ENCODE measurements at places on chromosomes 16 and 17.

DNA sequence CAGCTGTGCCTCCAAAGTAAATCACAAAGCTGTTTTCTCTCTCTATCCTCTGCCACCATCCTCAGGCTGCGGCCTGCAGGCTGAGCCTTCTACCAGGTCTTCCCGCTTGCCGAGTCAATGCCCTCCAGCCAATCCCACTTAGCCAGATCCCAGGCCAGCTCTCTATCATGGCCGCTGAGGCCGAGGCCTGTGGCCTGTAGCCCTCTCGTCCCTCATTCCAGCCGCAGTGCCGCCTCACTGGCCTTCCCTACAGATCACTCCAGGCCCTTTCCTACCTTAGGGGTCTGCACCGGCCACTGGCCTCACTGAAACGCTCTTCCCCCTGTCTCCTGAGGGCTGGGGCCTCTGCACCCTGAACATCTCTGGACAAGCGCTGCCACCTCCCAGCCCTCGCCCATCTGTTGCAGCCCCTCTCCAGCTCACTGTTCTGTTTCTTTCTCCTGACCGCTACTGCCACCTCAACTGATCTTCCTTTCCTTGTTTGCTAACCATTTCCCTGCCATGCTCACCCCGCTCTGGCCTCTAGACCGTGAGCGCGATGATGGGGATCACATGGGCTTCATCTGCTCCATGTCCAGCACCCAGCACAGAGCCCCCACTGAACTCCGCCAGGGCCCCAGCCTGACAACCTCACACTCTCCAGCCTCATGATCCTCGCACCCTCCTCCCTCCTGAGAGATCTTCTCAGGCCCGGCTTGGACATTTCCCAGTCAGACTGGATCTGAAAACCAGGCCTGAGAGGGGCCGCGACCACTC is 8.5 kb downstream of the KNOP1 start:
- peaks cover 21% of the 10 kb centered on the region for H3K36me3 ChIP-seq
- no peak for DNase-seq
- H3K27me3 ChIP-seq = no peaks in the 10 kb centered on the region
- H3K27ac ChIP-seq = no peak overlapping the region
- no peak overlapping the region for H3K4me3 ChIP-seq

DNA sequence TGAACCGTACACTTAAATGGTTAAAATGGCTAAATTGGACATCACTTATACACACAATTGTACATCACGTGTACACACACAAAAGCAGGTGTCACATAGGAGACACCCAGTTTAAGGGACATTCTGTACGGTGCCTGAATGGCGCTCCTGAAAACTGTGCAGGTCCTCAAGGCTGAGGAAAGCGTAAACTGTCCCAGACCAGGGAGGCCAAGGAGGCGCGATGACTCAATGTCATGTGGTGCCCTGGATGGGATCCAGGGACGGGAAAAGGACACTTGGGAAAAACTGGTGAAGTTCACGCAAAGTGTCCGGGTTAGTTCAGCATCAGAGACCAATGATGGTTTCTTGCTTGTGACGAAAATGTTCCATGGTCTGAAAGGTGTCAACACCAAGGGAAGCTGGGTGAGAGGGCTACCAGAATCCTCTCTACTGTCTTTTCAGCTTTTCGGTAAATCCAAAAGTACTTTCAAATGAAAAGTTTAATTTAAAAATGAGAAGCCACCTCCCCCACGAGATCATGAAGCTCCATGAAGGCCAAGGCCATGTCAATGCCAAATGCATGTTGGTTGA is 112.2 kb downstream of the CMIP start:
- H3K36me3 ChIP-seq = no peaks in the 10 kb centered on the region
- no peak overlapping the region for H3K4me3 ChIP-seq
- H3K4me1 ChIP-seq = peaks cover 5% of the 10 kb centered on the region
- no peaks in the 10 kb centered on the region for H3K27me3 ChIP-seq
- H3K27ac ChIP-seq = no peak overlapping the region
- no peak for DNase-seq

GRCh38 chr17:31538080-31538762 is 146.7 kb downstream of the RAB11FIP4 start:
- H3K4me1 ChIP-seq = peaks cover 11% of the 10 kb centered on the region
- DNase-seq = no peak
- no peaks in the 10 kb centered on the region for H3K27me3 ChIP-seq
- H3K4me3 ChIP-seq = no peak overlapping the region
- H3K36me3 ChIP-seq = no peaks in the 10 kb centered on the region

DNA sequence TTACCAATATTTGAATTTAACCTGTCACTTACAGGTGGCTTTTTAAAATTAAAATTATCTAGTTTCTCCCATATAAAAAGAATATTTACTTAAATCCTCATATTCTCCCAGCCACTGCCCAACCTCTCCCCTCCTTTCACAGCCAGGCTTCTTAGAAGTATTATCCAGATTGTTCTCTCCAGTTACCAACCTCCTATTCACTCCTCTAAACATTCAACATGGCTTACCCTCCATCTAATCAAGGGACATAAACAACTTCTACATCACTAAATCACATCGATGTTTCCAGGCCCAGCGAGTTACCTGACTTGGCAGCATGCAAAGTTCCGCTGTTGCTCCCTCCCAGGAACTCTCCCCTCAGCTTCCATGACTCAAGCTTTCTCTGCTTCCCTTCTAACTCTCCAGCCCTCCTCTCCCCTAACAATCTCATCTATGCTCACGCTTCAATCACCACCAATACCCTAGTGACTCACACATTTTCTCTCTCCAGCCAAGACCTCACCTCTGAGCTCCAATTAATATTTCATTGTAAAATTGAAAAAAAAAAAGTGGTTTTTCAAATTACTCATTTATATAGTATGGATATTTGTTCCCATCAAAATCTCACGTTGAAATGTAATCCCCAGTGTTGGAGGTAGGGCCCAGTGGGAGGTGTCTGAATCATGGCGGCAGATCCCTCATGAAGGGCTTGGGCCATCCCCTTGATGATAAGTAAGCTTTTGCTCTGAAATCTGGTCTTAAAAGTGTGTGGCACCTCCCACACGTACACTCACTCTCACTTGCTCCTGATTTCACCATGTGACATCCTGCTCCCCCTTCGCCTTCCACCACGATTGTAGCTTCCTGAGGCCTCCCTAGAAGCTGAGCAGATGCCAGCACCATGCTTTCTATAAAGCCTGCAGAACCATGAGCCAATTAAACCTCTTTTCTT is 88.5 kb downstream of the HELZ start:
- H3K4me1 ChIP-seq = no peaks in the 10 kb centered on the region
- no peak for DNase-seq
- no peaks in the 10 kb centered on the region for H3K27me3 ChIP-seq
- no peak overlapping the region for H3K4me3 ChIP-seq

DNA sequence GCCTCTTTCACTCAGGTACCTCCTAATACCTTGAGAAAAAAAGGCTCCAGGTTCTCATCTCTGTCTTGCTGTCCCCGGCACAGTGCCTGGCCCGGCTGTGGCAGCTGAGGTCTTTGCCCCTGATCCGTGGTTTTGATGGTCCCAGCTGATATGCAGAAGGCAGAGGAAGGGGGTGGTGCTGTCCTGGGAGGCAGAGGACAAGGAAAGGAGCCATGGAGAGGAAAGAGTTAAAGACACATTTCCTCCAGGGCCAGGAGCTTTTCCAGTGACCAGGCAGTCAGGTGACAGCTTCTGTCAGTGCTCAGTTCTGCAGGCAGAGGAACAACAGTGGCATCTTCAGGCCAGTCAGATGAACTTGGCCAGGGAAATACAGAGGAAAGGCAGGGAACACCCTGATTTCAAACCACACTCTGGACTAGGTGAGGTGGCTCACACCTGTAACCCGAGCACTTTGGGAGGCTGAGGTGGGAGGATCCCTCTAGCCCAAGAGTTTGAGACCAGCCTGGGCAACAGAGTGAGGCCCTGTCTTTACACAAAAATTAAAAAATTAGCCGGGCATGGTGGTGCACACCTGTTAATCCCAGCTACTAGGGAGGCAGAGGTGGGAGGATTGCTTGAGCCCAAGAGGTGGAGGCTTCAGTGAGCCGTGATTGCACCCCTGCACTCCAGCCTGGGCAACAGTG is 3.3 kb upstream of the COG1 start:
- DNase-seq = no peak
- H3K4me1 ChIP-seq = peaks cover 4% of the 10 kb centered on the region
- no peaks in the 10 kb centered on the region for H3K36me3 ChIP-seq
- no peak overlapping the region for H3K27ac ChIP-seq
- no peaks in the 10 kb centered on the region for H3K27me3 ChIP-seq

DNA sequence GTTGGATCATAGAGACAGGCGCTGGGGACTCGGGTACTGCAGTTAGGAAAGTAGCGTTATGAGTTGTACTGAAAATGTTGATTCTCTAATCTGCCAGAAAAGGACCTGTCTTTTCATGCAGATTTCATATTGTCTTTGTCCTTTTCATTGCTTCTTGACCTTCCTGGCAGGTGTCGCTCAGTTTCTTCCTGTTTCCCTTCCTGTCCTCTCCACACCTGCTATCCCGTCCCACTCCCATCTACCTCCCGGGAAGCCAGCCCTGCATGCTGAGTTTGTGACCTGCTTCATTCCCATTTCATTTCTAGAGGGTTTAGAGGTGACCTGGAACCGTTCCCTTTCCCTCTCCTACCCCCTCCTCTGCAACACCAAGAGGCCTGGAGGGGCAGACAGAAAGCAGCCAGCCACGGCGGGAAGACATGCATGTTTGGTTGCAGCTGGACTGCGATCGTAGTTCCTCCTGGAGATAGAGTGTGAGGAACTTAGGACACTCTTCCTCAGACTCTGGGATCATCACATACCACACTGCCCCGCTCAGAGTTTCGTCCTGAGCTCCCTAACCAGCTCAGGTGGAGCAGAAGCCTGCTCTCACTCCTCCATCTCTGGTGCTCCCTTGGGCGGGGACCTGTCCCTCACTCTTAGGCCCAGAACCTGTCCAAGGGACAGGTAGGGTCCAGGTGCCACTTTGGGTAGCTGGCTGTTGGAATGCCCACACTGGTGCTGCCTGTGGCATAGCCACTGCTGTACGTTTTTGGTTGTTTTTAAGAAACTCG is 23.9 kb upstream of the ARHGAP23 start:
- no peak overlapping the region for H3K4me3 ChIP-seq
- H3K36me3 ChIP-seq = peaks cover 17% of the 10 kb centered on the region
- H3K27ac ChIP-seq = no peak overlapping the region
- H3K4me1 ChIP-seq = no peaks in the 10 kb centered on the region

GRCh38 chr16:53896722-53897121 is 192.8 kb downstream of the FTO start:
- H3K36me3 ChIP-seq = no peaks in the 10 kb centered on the region
- H3K4me3 ChIP-seq = no peak overlapping the region
- no peaks in the 10 kb centered on the region for H3K27me3 ChIP-seq
- H3K4me1 ChIP-seq = no peaks in the 10 kb centered on the region
- no peak overlapping the region for H3K27ac ChIP-seq

DNA sequence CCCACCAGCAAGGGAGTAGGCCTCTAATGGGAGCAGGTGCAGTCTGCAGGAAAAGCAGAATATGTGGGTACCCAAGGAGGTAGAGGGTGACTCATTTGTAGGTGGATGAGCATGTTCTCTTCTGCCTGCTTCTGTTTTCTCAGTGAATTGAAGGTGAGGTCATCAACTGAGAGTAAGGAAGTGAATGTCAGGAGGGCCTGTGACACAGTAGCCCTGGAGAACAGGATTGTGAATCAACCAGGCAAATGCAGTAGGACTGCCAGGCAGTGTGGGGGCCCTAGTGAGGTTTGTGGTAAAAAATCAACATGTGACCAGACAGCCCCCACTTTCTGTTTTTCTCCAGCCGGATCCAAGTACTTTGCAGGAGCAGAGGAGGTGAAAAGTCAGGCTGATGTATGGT is 150.5 kb upstream of the SOX9 start:
- H3K36me3 ChIP-seq = no peaks in the 10 kb centered on the region
- no peak for DNase-seq
- no peaks in the 10 kb centered on the region for H3K27me3 ChIP-seq
- no peak overlapping the region for H3K4me3 ChIP-seq
- H3K4me1 ChIP-seq = peaks cover 5% of the 10 kb centered on the region

GRCh38 chr17:51463353-51463752 is 203.0 kb downstream of the UTP18 start:
- H3K4me3 ChIP-seq = no peak overlapping the region
- H3K4me1 ChIP-seq = no peaks in the 10 kb centered on the region
- no peaks in the 10 kb centered on the region for H3K27me3 ChIP-seq
- H3K36me3 ChIP-seq = no peaks in the 10 kb centered on the region

DNA sequence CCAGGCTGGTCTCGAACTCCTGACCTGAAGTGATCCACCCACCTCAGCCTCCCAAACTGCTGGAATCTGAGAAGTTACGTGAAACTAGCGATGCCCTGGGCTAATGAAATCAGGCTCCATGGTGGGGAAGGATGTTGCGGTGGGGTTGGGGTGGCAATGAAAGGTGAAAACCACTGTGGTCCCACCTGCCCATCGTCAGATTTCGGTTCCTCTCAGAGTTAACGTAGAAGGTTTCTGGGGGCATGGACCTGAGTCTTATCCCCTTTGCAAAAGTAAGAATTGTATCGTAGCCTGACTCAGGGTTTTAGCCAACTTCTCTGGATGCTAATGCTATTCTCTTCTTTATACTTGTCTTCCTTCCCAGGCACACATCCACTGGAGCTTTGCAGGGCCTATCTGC is 402.3 kb downstream of the WWOX start:
- H3K4me3 ChIP-seq = no peak overlapping the region
- H3K27ac ChIP-seq = no peak overlapping the region
- DNase-seq = no peak
- peaks cover 9% of the 10 kb centered on the region for H3K4me1 ChIP-seq
- no peaks in the 10 kb centered on the region for H3K27me3 ChIP-seq
- H3K36me3 ChIP-seq = no peaks in the 10 kb centered on the region

DNA sequence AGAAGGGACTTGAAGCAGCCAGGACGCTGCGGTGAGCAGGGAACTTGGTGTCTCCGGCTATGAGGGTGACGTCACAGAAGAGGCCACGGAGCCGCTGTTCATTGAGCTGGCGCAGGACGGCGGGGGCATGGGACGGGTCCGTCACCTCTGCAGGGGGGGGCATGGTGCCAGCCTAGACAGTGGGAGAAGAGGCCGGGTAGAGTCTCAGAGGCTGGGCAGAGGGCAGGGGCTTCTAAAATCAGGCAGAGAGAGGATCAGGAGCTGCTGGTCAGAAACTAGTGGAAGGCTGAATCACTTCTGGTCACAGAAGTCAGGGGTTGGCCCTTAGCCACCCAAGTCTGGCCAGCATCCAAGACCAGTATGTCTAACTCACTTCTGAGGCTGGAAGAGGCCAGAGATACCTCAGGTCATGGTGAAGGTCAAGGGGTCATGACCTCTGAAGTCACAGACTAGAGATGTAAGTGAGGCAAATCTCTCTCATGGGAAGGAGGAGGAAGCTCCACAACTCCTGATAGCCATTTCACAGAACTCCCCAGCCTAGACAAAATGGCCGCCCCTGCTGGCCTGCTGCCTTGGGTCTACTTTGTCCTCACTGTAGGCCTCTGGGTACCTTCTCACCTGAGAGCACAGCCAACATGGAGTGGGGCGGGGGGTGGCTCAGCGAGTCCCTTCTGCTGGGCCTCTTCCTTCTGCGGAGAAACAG is 12.6 kb downstream of the ZBTB4 start:
- H3K27ac ChIP-seq = peak overlapping the region; percentile 43
- peak; percentile 85 for DNase-seq
- peaks cover 46% of the 10 kb centered on the region for H3K36me3 ChIP-seq
- H3K4me1 ChIP-seq = no peaks in the 10 kb centered on the region
- no peaks in the 10 kb centered on the region for H3K27me3 ChIP-seq
